EH (cell line): ENCODE measurements at places on chromosomes 6 and 20.
A peak's percentile ranks its signal among the peaks of the same experiment; 100 is the strongest.

GRCh38 chr20:62025832-62026563 is 39.7 kb downstream of the TAF4 start:
- peak; percentile 79 for DNase-seq

GRCh38 chr20:35297155-35297554 is 4.9 kb upstream of the FAM83C start:
- peak; percentile 59 for DNase-seq

- DNase-seq = peak; percentile 72
Observed at GRCh38 chr6:125252891-125253290, 48.9 kb downstream of the HDDC2 start.

DNA sequence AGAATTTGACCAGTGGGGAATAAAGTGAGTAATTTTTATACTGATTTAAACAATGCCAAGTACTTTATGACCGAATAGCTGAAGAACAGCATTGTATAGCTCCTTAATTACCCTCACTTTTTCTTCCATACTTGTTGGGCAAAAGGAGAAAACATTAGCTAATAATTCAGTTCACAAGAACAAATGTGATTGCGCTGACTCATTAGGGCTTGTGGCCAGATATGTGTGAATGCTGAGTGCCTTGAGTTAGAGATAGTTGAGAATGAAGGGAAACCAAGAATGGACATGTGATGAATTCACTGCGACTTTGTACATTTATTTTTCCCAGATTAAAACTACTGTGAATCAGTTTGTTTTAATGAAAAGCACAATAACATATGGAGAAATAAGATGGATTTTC is 669.4 kb downstream of the TFAP2A start:
- peak; percentile 58 for DNase-seq

GRCh38 chr6:96934087-96934486 is 9.6 kb downstream of the KLHL32 start:
- DNase-seq = no peak

DNA sequence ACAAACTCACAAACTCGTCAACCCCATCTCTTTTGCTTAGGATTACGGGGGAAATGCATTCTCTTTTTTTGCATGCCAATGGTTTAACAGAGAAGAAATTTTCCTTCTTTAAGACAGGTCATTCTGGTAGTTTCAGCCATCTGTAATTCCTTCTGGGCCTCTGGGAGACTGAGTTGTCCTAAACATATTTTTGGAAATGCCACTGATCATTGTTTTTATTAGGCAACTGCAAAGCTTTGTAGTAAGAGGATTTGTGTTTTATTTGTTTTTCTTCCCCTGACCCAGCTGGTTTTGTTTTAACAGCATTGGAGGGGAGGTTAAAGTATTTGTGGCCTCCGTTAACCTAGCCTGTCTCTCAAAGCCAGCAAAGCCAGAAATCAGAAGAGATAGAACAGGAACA is 73.1 kb upstream of the ISM1 start:
- DNase-seq = no peak

GRCh38 chr6:40931931-40932330 is 107.1 kb downstream of the UNC5CL start:
- peak; percentile 84 for DNase-seq

DNA sequence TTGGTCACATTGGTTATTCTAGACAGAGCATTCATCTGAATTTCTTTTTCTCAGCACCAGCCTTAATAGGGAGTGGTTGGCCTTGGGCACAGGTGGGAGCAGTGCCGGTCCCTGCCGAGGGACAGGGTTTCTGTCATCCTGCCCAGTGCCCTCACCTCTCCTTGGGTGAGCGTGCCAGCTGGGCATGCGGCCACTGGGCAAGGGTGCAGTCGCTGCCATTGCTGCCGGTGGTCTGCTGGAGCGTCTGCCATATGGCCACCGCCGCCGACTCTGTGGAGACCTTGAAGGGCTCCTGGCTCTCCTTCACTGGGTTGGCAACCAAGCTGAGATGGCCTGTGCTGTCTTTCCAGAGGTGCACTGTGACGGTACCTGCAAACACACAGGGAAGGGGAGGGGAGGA is 16.4 kb upstream of the UQCC2 start:
- DNase-seq = no peak

DNA sequence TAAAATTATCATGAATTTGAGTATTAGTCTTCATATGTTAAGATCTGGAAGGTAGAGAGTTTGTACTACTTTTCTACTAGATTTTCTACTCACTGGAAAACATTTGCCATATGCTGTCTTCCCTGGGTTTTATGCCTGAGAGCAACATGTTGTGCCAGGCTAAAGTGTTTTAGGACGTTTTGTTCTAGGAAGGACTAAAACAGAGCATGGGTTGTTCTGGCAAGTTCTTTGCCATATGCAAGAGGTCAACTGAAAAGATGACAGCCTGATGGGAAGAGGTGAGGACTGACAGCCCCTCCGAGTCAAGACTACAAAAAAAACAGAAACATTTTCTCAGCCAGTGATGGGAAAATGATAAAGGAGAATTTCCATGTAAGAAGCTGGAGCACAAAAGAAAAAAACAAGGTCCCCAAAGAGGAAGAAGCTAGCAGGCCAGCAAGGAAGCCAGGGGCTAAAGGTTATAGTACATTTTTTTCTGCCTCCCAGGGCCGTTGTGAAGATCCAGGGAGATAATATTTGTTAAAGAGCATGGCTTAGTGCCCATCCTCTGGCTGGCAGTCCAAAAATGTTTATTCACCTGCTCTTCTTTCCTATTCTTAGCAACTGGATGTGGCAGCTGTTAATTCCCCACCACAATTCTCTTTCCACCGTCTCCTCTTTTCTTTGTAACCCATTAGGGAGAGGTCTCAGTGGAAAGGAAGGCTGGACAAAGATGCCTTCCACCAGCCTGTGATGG is 7.8 kb downstream of the SCGN start:
- DNase-seq = no peak

DNA sequence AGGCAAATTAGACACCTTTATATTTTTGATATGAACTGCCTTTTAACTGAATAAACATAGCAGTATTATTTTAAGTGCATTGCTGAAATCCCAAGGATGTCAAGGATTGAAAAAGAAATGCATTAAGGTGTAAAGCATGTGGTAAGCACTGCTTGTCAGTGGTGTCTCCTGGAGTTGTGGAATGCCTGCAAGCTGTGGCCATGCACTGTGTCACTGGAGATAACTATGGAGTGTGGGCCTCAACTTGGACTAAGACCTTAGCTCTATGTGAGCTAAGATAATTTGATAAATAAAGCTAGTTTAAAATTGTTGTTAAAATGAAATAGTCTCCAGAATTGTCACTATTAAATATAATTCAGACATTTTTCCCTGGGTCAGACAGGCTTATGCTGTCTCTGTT is 156.6 kb upstream of the OPRM1 start:
- no peak for DNase-seq

GRCh38 chr6:57135885-57136284 is 36.2 kb upstream of the BAG2 start:
- DNase-seq = peak; percentile 14

DNA sequence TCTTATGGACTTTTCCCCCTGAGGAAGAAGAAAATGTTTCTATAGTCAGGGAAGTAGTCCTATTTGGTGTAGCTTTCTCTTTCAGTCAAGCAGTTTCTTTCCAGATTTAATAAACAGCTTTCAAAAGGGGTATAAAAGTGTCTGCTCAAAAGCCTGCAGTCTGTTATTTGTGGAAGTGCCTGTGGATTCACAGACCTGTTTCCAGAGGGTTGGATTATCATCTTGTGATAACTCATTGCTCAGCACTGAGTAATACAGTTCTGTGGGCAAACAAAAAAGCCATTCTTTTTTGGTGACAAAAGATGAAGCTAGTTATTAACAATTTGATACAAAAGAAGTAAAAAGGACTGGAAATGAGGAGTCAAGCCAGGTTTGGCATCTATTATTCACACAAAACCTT is 358.2 kb upstream of the ID4 start:
- DNase-seq = peak; percentile 33

- no peak for DNase-seq
Observed at GRCh38 chr6:144140867-144141266, 9.4 kb upstream of the STX11 start.

DNA sequence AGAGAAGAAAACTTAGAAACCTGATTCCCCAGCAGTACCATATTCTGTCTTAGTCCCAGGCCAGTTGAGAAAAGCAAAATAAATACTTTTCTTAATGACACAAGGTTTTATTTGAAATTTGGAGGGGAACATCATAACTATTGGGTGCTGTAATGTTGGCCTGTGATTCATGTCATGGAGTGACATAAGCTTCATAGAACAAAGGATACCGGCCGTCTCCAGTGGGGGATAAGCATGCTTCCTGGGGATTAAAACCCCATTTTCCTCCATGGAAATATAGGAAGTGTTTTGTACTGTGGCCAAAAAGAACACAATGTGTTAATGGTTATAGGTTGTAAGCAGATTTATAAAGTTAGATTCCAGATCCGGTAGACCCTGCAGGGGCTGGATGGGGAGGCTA is 18.0 kb downstream of the MTHFD1L start:
- peak; percentile 52 for DNase-seq

GRCh38 chr20:57458400-57459160 is 66.4 kb downstream of the CTCFL start:
- no peak for DNase-seq

DNA sequence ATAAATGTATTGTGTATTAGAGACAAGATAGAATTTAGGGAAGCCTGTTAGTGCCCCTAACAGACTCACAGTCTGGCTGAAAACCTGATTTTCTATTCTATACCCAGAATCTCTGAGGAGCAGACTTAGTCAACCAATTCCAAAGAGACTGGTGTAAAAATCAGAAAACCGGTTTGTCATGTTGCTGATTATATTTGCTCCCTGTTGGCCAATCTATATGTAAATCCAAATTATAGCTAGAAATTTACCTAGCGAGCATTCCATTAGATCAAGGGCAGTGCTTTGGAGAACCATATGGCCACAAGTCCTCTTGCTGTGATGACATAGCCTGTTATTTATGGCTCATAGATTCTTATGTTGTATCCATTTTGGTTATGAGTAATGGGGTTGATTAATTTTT is 4.8 kb downstream of the NFYA start:
- DNase-seq = no peak

DNA sequence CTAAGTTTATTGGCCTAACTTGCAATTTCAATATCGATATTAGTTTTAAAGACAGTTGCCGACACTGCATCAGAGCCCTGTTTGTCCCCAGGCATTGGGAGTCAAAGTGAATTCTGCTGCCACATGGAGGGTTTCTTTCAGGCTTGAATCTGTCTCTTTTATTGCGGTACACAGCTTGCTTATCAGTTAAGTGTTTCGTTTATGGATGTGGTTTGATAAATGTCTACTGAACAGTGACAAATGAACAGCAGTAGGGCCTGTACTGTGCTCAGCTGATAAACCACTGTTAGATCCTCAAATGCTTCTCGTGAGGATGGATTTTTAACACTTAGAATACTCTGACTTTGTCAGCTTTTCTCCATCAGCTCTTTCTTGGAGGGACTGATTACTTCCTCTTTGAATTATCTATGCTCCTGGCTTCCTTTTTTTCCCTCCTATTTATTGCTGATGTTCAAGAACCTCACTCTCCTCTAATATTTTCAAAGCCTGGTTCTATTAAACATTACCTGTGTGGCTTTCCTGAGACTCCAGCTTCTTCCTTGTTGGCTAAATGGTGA is 240.8 kb downstream of the PLCB1 start:
- DNase-seq = no peak

DNA sequence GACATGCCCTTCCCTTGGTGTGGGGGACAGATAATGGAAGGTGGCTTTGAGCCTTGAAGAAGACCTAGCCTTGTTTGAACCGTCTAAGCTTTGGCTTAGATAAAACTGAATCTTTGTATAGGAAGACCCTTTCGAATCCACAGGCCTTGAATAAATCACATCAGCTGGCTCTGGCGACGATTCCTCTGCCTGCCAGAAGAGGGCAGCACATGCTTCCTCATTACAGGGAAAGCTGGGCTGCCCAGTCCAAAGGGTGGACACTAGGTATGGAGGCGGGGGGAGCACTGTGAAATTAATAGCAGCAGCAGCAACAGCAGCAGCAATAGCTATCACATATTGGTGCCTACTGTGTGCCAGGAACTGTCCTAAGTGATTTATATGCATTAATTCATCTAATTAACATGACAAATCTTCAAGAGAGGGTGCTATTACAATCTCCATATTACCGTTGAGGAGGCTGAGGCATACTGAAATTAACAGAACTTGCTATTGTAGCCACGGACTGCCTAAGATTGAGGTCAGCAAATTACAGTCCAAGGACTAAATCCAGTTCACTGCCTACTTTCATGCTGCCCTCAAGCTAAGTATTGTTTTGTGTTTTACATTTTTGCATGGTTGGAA is 85.1 kb downstream of the CLIC5 start:
- DNase-seq = peak; percentile 62

DNA sequence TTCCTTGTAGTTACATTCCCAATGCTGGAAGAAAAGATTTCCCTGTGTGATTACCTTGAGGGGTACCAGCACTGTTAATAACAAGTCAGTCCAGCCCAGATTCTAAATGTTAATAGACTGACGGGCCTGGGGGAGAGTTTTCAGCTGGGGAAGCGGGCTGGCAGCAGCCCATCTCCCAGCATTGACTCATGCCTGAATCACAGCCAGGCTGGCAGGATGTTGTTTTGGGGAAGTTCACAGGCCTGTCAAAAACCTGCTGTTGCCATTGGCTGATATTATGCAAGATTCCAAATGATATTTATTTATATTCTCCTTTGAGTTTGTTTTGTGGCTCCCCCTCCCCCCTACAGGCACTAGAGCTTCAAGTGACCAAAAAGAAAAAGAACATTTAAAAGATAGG is 213.9 kb upstream of the CNR1 start:
- peak; percentile 81 for DNase-seq

DNA sequence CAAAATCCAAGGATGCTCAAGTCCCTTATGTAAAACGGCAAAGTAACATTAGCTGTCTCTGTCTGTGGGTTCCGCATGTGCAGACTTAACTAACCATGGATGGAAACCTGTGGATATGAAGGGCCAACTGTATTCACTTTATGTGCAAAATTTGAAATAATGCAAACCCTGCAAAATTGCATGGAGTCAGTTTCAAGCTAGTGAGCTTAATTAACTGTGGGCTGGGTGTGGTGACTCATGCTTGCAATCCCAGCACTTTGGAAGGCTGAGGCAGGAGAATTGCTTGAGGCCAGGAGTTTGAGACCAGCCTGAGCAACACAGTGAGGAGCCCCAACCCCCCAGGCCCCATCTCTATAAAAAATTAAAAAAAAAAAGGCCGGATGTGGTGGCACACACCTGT is 81.4 kb downstream of the ANKS1A start:
- DNase-seq = peak; percentile 66

GRCh38 chr6:107399935-107400334 is 59.4 kb downstream of the PDSS2 start:
- no peak for DNase-seq

DNA sequence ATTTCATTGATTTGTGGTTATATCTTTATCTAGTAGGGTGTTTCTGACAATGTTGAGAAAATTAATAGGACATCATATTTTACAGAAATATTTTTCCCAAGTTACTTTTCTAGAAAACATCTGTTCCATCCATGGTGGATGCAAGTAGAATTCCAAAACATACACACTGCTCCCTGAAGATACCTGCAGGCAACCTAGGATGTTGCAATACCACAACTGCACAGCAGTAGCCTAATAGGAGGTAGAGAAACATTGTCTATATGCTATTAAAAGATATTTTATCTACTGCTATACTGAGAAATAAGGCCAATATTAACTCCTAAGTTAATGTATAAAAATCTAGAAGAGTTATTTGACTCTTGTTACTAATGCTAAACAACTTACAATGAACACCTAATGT is 6.8 kb downstream of the ILRUN start:
- no peak for DNase-seq
